Stimulated activated CD4-positive, alpha-beta T cell treated with anti-CD3 and anti-CD28 coated beads, Interleukin-1b, Interleukin-23, amount 100 ng/mL, for 4 hours (primary cell): ENCODE measurements at places on chromosomes 12 and 14.
A peak's percentile ranks its signal among the peaks of the same experiment; 100 is the strongest.

- DNase-seq, result no peak
These were observed 39.8 kb downstream of the BAZ1A start for GRCh38 chr14:34835312-34835711.

DNA sequence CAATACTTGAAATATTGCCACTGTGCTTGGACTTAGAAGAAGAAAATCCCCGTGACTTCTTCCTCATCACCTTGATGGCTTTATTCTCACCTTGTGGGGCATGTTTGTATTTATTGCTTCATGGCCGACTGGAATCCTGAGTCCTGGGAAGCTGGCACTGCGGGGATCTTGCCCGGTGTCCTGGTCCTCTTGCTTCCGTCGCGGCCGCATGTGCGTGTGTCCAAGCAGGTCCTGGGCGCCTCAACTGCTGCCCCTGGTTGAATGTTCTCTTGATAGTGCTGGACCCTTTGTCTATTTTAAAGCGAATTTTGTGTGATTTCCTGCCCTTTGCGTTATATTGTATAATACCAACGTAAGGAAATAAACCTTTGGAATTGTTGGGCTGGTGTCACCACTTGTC, 6.3 kb upstream of the PUS1 start:
- DNase-seq, result no peak

DNA sequence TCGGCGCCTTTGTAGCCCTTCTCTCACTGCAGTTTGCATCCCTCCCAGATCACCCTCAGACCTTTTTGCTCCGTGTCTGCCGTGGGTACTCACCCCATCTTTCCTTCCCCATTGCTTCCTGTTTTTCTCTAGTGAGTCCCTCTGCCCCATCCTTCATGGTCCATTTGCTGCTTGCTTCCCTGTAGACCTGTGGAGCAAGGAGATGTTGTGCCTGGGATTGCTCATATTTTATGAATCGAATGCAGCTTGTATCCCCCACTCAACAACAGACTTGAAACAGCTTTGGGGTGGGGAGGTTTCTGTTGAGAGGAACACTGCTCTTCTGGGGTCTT, 661 bp downstream of the DENR start:
- no peak for DNase-seq

- DNase-seq, result no peak
These were observed 176.8 kb downstream of the KIF26A start for GRCh38 chr14:104315169-104315568.

DNA sequence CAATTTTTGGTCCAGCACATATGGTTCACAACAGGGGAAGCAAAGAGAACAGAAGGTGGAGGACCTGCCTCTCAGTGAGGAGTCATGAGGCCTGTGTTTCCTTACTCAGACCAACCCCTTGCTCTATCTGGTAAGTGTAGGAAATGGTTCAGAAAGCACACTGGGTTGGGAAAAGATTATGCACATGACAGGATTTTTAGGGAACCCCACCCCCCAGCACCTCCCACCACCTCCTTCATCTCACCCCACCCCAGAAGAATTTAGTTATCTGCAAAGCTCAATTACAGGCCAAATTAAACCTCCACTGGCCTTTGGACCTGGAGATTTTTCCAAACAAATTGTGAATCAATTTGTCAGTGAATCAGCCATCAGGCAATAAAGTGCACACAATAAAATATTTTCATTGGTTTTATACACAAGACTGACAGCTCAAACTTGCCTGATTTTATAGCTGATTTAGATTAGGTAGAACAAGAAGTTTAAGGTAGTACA, 132.8 kb downstream of the DACT1 start:
- DNase-seq, result no peak

- no peak for DNase-seq
These were observed 6.3 kb upstream of the TMEM121 start for GRCh38 chr14:105519946-105520698.

DNA sequence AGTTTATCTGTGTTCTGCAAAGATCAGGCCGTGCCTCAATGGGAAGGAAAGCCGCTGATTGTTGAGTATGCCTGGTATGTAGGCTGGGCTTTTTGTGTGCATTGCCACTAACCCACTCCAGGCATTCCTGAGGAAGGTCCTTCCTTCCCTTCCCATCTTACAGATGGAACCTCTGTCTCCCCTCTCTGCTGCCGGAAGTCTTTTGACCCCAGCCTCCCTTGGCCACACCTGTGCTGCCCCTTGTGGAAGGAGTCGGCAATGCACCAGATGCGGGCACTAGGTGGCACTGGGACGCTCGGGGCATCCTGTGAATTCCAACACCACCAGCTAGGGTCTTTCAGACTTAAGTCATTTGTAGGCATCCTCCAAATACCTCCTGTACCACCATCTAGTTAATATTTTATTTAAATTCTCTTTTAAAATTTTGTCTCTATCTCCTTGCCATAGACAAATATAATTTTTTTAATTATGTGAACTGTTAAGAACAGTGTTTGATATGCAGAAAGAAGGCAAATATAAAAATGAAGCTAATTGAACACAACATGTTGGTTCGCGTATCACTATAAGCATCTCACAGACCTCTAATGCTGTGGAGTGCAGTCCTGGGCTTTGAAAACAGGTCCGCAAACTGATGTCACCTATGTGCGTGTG, 99.6 kb downstream of the RIN3 start:
- DNase-seq, result peak; percentile 55

GRCh38 chr12:57754411-57755193, at the start of gene MARCHF9:
Gene MARCHF9, plus strand, starts transcription at chr12:57755103. Its CDS starts 426 bp downstream, at chr12:57755529.
- peak; percentile 75 for DNase-seq
